ENCODE measurements at places on chromosomes 6 and 20. TPM values are rescaled to one million over a fixed set of nuclear protein-coding genes. Genes with fewer than 3 reads are reported as not detected.
A peak's percentile ranks its signal among the peaks of the same experiment; 100 is the strongest.

CHD6 gene
- polyA plus RNA-seq, result 79.4 TPM

GRCh38 chr20:50280851-50281655, 90.4 kb downstream of the CEBPB start:
- DNase-seq, result no peak

TSPO2 gene
- not detected for polyA plus RNA-seq

- no peak for DNase-seq
These were observed 684.8 kb downstream of the QKI start for GRCh38 chr6:164099269-164099865.

DSE gene
- polyA plus RNA-seq, result 18.5 TPM

GRCh38 chr6:33049323-33050013, 24.0 kb downstream of the HLA-DPA1 start:
- no peak for DNase-seq

MLN gene
- not detected for polyA plus RNA-seq

DNA sequence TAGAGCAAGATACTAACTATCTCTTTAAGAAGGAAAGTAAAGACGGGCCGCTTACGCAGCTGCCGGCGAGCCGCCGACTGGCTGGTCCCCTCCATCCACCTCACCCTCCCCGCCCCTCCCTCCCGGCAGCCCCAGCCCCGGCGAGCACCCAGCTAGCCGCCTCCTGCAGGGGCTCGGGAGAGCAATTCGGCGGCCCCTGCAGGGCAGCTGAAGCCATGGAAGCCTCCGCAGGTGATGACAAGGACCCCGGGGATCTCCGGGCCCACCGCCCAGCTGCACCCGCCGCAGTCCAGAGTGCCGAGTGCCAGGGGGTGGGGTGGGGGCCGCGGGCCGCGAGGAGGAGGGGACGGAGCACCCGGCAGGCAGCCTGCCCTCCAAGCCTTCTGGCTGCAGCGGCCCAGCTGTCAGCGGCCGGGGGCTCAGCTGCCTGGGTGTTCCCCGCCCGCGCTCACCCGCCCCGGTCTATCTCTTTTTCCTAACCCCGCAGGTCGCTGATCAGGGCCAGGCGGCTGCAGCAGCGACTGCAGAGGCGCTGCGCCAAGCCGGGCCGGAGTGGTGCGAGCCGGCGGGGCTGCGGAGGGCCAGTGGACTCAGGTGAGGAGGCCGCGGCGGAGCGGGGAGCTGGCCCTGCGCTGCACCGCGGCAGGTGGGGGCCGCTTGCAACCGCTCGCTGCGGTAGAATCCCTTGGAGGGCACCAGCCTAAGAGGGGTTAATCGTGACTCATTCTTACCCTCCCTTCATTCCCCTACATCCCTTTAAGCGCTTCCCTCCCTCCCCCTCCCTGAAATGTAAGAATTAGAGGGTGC, at the start of gene SNPH:
Gene SNPH (plus strand): TSS at position 128 of the 807 bp plus-strand sequence. CDS start 29,946 bp downstream, outside the sequence.
- DNase-seq, result peak; percentile 48

DNA sequence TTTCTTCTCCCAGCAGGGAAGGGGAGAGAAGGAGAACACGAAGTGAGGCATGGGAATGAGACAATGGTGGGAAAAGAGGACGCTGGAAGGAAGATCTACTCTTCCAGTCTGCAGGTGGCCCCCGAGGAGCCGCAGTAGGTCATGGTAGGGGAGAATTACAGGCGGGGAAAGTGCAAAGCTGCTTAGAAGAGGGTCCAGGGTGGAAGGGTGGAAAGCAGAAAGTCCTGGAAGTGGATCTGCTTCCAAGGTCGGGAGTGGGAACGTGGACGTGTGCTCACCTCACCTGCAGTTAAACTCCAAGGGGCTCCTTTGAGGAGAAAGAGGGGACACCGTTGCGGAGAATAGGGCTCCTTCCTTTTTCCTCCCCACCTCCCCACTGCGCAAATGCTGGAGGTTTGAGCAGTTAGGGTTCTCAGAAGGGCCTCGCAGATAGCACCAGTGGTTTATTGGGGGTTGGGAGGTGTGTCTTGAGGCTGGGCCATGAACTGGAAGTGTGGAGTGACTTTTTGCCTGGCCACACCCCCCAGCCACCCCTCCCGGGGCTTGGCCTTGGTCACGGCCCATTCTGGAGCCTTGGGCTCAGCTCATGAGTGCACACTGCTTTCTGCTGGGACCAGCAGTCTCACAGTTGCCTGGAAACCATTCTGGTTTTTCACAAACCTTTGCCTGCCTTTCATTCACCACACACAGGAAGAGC, 100.4 kb upstream of the MLN start:
- DNase-seq, result peak; percentile 7

DNA sequence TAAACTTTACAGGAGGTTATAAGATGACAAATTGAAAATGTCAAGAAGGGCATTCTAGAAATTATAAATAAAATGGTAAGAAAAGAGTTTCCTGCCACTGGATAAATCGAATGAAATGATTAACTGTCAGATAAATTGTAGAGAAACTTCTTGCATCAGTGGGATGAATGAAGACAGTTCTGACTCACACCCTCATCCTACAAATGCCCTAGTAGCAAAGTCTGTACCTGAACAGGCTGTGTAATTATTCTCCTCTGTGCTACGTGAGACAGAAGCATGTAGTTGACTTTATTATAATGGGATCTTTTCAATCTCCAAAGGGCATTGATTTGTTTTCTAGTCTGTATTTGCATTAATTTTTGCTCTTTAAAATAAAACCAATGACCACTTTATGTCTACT, 47.3 kb downstream of the IYD start:
- no peak for DNase-seq

GPR6 gene
- polyA plus RNA-seq, result not detected

DNA sequence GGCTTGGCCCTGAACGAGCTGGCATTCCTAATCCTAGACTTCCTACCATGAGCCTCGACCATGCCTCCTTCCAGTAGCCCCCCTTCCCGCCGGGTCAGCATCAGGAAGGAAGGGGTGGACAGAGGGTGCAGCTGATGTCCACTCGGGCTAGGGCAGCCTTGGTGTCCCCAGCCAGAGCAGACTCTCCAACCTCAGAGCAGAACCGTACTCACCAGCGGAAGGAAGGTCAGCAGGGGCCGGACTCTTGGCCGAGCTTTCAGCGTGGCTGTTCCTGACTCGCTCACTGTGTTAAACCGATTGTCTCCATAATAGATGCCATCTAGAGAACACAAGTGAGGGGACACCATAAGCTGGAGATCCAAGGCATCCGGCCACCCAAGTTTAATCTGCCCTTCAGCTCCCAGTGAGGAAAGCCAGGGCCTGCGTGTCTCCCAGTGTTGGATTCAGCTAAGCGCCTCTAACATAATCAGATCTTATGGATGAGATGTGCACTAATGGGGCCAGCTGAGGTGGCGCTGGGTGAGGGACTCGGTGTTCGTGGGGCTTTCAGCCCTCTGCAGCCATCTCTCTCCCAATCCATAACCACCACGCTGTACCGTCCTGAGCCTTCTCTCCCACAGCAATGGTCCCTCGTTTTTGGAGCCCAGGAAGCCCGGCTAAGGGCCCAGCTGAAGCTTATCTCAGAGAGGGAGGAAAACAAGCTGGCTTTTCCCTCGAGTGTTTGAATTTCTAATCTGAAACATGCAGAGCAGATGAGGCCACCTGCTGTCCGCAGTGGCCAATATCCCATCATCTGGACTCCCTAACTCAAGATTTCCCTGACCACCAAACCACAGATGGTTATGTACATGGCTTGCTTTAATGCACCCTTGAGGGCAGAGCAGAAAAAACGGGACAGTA, 13.7 kb downstream of the C6orf132 start:
- DNase-seq, result no peak

DNA sequence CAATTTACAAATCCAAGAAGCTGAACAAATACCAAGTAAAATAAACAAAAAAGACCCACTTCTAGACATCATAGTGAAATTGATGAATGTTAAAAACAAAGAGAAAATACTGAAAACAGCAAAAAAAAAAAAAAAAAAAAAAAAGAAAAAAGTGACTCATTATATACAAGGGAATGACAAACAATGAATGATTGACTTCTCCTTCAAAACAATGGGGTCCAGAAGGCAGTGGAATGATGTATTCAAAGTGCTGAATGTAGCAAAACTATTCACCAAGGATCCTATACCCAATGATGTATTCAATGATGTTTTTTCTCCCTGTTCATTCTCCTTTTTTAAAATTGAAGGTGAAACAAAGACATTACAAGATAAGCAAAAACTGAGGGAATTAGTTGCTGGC, 650.0 kb downstream of the UTRN start:
- DNase-seq, result no peak
